ENCODE measurements at places on chromosomes 3 and 15.
A peak's percentile ranks its signal among the peaks of the same experiment; 100 is the strongest.

- H3K27ac ChIP-seq, result no peak overlapping the region
- peaks cover 10% of the 10 kb centered on the region for H3K27me3 ChIP-seq
- no peak for DNase-seq
- H3K4me3 ChIP-seq, result no peak overlapping the region
- H3K4me1 ChIP-seq, result no peaks in the 10 kb centered on the region
- H3K36me3 ChIP-seq, result no peaks in the 10 kb centered on the region
Measured at GRCh38 chr3:184679056-184679816, 32.6 kb downstream of the MAGEF1 start.

DNA sequence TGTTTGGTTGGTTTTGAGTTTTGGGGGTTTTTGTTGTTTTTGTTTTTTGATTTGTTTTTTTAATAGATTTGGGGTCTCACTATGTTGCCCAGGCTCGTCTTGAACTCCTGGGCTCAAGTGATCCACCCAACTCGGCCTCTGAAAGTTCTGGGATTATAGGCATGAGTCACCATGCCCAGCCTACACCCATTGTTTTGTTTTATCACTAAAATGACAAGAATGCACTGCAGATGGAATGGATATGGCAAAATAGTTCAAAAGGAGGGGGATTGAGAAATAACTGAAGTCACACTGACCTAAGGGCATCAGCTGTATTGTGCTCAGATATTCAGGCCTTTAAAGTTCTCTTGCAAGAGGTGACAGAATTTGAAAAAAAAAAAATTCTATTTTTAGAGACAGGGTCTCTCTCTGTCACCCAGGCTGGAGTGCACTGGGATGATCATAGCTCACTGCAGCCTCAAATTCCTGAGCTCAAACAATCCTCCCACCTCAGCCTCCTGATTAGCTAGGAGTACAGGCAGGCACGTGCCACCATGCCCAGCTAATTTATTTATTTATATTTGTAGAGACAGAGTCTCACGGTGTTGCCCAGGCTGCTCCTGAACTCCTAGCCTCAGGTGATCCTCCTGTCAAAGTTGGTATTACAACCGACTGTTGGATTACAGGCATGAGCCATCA, 4.4 kb upstream of the RASA2 start:
- no peaks in the 10 kb centered on the region for H3K27me3 ChIP-seq
- DNase-seq, result no peak
- peaks cover 42% of the 10 kb centered on the region for H3K4me1 ChIP-seq
- H3K4me3 ChIP-seq, result no peak overlapping the region
- no peaks in the 10 kb centered on the region for H3K36me3 ChIP-seq

DNA sequence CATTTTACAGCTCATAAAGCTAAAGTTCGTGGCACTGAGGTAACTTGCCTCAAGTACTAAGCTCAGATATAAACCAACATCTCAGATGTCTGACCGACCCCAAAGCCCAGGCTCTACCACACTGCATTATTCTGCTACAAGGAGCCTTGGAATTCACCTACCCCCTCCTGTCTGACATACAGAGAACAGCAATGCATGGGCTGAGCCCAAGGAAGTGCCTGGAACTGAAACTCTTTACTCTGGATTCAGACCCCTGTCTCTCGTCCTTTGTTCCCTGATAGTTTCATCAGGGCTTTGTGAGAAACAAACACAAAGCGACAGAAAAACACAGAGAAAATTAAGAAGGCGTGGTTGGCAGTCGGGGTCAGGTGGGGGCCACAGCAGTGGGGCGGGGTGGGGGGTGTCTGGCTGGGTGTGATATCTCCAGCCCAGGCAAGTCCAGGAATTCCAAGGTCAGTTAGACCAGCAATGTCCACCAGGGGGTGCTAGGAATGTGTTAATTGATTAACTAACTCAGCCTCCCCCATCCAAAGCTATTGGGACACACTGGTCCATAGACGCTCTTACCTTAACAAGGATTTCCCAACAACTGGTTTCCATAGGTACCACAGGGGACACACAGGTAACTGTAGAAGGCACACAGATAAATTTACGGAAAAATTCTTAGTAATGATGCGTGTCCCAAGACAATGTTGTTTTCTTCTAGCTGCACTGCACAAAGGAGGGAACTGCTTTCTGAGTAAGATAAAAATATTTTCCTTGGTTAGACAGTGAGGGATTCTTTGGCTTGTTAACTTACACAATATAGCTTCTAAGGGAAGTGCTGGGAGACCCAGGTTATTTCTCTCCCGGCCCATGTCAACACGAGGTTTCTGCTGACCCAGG, 18.8 kb upstream of the SSUH2 start:
- DNase-seq, result no peak
- H3K36me3 ChIP-seq, result no peaks in the 10 kb centered on the region
- H3K4me3 ChIP-seq, result no peak overlapping the region

DNA sequence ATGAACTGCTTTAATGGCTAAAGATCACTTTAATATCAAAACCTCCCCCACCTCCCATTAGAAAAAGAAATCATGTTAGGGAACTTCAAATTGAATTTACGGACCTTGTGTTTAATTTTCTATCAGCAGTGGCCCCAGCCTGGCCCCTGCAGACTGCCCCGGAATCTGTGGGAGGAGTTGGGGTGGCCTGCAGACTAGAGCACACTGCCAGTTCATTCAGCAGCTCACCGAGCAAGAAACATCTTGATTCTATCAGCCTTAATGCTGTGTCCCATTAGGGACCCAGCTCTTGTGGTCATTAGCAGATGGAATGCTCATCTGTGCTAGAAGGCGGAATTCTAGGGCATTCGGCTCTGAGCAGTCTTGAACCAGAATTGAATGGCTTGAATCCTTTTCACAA, 54.2 kb downstream of the FLNB start:
- H3K36me3 ChIP-seq, result no peaks in the 10 kb centered on the region
- no peaks in the 10 kb centered on the region for H3K4me1 ChIP-seq
- H3K27me3 ChIP-seq, result no peaks in the 10 kb centered on the region
- DNase-seq, result no peak
- H3K4me3 ChIP-seq, result no peak overlapping the region

DNA sequence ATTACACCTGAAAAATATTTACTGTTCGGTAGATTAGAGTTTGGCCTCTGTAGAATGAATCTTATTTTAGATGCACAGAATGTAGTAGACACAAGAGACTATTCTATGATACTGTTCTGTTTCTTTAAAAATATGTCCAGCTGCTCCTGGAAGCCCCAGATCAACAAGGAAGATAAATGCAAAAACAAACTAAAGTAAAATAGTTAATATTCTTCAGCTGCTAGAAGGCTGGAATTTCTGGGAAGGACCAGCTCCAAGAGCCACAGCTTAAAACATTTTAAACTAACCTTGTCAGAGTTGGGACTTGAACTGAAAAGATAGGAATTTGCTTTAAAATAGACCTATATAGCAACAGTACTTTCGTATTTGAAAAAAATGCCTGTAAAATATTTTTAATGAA, 277.9 kb downstream of the PTPRG start:
- no peak overlapping the region for H3K4me3 ChIP-seq
- no peaks in the 10 kb centered on the region for H3K4me1 ChIP-seq
- peaks cover 3% of the 10 kb centered on the region for H3K27me3 ChIP-seq

DNA sequence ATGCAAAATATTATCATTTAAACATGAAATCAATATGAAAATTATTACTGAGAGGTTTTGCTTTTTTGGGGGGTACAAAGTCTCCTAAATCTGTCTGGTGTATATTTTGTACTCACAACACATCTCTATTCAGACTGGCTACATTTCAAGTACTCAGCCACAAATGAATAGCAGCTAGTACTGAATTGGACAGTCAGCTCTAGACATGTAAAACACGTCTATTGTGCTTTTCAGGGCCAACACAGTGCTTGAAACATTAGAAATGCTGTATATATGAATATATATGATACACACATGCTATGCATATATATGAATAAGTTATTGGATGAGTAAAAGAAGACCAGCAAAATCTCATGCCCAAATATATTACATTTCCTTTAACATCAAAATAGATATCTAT, 103.8 kb upstream of the CFAP20DC start:
- H3K4me3 ChIP-seq, result no peak overlapping the region
- H3K36me3 ChIP-seq, result no peaks in the 10 kb centered on the region
- no peak overlapping the region for H3K27ac ChIP-seq
- H3K27me3 ChIP-seq, result peaks cover 10% of the 10 kb centered on the region
- no peak for DNase-seq

- no peak overlapping the region for H3K4me3 ChIP-seq
- no peak for DNase-seq
- H3K27me3 ChIP-seq, result no peaks in the 10 kb centered on the region
- peaks cover 7% of the 10 kb centered on the region for H3K36me3 ChIP-seq
Measured at GRCh38 chr15:65254758-65255157, 31.9 kb downstream of the PARP16 start.

- H3K27ac ChIP-seq, result no peak overlapping the region
- H3K4me1 ChIP-seq, result peaks cover 10% of the 10 kb centered on the region
- H3K36me3 ChIP-seq, result no peaks in the 10 kb centered on the region
- no peak overlapping the region for H3K4me3 ChIP-seq
- no peaks in the 10 kb centered on the region for H3K27me3 ChIP-seq
Measured at GRCh38 chr3:23075496-23075895, 127.6 kb upstream of the UBE2E2 start.

DNA sequence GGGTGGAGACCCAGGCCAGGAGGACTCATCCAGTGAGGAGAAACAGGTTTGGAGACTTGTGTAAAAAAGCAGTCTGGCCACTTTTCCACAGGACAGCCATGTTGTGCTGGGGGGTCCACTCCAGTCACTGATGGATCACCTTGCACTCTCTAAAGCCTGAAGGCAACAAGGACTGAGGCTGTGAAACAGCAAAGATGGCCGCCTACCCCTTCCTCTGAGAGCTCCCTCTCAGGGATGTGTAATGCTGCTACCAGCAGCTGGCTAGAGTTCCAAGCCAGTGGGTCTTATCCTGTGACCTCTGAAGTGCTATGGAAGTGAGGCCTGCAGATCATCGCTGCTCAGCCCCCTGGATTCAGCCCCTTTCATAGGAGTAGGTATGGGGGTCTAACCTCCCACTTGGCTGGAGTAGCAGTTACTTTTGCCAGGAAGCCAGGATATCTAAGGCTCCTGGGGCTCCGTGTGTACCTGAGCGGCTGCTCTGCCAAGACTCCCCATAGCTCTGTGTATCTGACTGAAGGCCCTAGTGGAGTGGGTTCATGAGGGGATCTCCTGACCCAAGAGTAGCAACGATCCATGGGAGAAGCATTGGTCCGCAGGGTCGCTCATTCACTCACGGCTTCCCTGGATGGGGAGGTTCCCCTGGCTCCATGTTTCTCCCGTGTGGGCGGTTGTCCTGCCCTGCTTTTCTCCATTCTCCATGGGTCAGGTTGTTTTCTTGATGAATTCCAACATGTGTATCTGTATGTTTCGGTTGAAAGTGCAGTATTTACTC, 69.9 kb upstream of the TNFSF10 start:
- no peaks in the 10 kb centered on the region for H3K27me3 ChIP-seq
- H3K4me1 ChIP-seq, result peaks cover 73% of the 10 kb centered on the region
- H3K36me3 ChIP-seq, result peaks cover 26% of the 10 kb centered on the region
- H3K4me3 ChIP-seq, result peak overlapping the region; percentile 78
- peak overlapping the region; percentile 88 for H3K27ac ChIP-seq

- no peaks in the 10 kb centered on the region for H3K27me3 ChIP-seq
- peak overlapping the region; percentile 20 for H3K27ac ChIP-seq
- peaks cover 4% of the 10 kb centered on the region for H3K4me1 ChIP-seq
- no peak for DNase-seq
- peaks cover 23% of the 10 kb centered on the region for H3K36me3 ChIP-seq
Measured at GRCh38 chr15:69685512-69686452, 233.2 kb downstream of the RPLP1 start.

DNA sequence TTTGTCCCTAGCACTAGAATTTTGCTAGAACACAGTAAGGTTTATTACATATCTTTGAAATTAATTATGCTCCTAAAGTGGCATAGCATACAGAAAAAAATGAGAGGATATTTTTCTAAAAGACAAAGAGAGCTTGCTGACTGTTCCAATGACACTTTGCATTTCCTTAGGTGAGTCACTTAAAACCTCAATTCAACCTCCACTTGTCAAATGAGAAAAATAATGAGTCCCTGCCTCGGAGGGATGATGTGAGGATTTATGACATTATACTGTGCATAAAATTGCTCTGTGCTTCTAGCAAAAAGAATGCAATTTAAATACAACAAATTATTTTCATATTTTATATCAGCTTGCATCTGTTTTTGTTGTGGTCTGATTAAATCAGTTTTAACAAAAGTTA, 1417.0 kb upstream of the ALCAM start:
- no peaks in the 10 kb centered on the region for H3K4me1 ChIP-seq
- H3K36me3 ChIP-seq, result no peaks in the 10 kb centered on the region
- no peak for DNase-seq

- no peak overlapping the region for H3K27ac ChIP-seq
- peaks cover 26% of the 10 kb centered on the region for H3K36me3 ChIP-seq
- H3K4me3 ChIP-seq, result no peak overlapping the region
- peaks cover 35% of the 10 kb centered on the region for H3K4me1 ChIP-seq
- H3K27me3 ChIP-seq, result no peaks in the 10 kb centered on the region
Measured at GRCh38 chr15:39618063-39618823, 37.4 kb downstream of the THBS1 start.

DNA sequence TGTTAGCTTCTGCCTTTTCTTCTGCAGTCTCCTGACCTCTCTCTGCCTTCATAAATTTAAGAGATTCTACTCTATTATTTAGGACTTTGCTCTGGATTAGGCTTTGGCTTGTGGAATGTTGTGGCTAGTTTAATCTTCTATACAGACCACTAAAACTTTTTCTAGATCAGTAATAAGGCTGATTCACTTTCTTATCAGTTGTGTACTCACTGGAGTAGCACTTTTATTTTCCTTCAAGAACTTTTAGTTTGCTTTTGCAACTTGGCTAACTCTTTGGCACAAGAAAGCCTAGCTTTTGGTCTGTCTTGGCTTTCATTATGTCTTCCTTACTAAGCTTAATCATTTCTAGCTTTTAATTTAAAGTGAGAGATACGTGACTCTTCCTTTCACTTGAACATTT, 265.5 kb upstream of the TBC1D5 start:
- peaks cover 5% of the 10 kb centered on the region for H3K27me3 ChIP-seq
- H3K27ac ChIP-seq, result no peak overlapping the region
- H3K4me1 ChIP-seq, result no peaks in the 10 kb centered on the region
- H3K4me3 ChIP-seq, result no peak overlapping the region
- no peaks in the 10 kb centered on the region for H3K36me3 ChIP-seq

- H3K4me3 ChIP-seq, result no peak overlapping the region
- DNase-seq, result no peak
- no peaks in the 10 kb centered on the region for H3K27me3 ChIP-seq
- no peak overlapping the region for H3K27ac ChIP-seq
- H3K36me3 ChIP-seq, result peaks cover 4% of the 10 kb centered on the region
Measured at GRCh38 chr3:64188810-64189560, 36.3 kb downstream of the PRICKLE2 start.

Measured in natural killer cell treated with Interleukin-12 subunit alpha and Interleukin-12 subunit beta and Interleukin-15 and Interleukin-18, amount 100 ng/mL, for 72 hours (primary cell).